ENCODE measurements at places on chromosomes 12 and 14. TPM values are rescaled to one million over a fixed set of nuclear protein-coding genes. Genes with fewer than 3 reads are reported as not detected.

ANP32D gene
- 0.16 TPM for total RNA-seq

- H3K27ac ChIP-seq, result no peak overlapping the region
- no peak for DNase-seq
- H3K36me3 ChIP-seq, result no peaks in the 10 kb centered on the region
Measured at GRCh38 chr12:31517994-31518393, 72.9 kb downstream of the DENND5B start.

DNA sequence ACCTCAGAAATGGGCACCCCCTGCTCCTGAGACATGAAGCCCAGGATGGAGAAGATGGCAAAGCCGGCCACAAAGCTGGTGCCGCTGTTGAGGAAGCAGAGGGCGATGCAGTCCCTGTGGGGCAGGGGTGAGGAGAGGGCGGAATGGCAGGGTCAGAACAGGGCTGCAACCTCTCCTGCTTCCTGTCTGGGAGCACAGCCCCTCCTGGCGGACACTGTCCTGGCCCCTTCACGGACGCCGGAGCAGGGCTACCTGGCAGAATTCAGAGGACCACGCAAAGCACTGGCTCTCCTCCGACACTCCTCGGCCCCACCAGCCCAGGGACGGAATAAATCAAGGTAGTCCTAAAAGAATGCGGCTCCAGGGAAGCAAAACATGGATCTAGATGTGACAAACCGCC lies 12.4 kb upstream of the SLC6A12 start:
- no peak overlapping the region for H3K4me3 ChIP-seq
- no peaks in the 10 kb centered on the region for H3K36me3 ChIP-seq
- no peaks in the 10 kb centered on the region for H3K4me1 ChIP-seq
- no peaks in the 10 kb centered on the region for H3K27me3 ChIP-seq
- H3K27ac ChIP-seq, result no peak overlapping the region

- H3K4me3 ChIP-seq, result no peak overlapping the region
- no peaks in the 10 kb centered on the region for H3K36me3 ChIP-seq
- H3K4me1 ChIP-seq, result no peaks in the 10 kb centered on the region
- no peak overlapping the region for H3K27ac ChIP-seq
- no peaks in the 10 kb centered on the region for H3K27me3 ChIP-seq
Measured at GRCh38 chr12:124277394-124278241, 17.3 kb upstream of the RFLNA start.

DNA sequence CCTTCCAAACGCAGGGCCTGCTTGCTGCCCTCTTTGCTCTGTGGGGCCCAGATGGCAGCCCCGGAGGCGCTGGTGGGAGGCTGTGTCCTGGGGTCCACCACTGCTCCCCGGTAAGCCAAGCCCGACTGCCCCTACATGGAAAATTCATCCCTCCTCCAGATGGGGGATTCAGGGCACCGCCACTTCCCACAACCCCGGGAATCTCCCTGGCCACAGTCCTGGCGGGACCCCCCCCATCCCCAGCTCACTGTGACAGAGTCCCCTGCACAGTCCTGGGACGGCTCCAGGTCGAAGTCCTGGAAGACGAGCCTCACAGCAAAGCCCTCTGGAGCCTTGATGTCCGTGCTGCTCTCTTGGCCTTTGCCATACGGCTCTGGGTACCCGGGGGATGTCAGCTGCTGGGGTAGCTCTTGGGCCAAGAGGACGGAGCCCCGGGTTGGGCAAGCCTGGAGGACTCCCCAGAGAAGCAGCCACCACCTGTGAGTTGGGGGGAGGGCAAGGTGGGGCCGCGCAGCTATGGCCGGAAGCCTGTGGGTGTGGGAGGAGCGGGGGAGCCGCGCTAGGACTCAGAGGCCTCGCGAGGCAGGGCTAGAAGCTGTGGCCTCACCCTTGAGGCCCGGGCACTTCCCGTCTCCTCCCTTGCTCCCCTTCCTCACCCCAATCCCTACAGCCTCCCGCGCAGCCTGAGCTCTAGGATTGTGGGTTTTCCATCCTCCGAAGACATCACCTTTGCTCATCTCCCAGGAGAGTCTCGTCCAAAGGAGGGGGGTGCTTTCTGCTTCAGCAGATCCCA lies 815 bp downstream of the C1RL start:
- H3K4me3 ChIP-seq, result peak overlapping the region; percentile 54
- no peaks in the 10 kb centered on the region for H3K27me3 ChIP-seq
- H3K4me1 ChIP-seq, result peaks cover 16% of the 10 kb centered on the region

GRCh38 chr14:55722054-55722453 lies 142.0 kb downstream of the KTN1 start:
- H3K27ac ChIP-seq, result no peak overlapping the region
- no peak for DNase-seq
- no peaks in the 10 kb centered on the region for H3K27me3 ChIP-seq
- H3K4me3 ChIP-seq, result no peak overlapping the region
- no peaks in the 10 kb centered on the region for H3K36me3 ChIP-seq
